A549 treated with GW870086 at 1 μM for 4 hours (cell line): ENCODE measurements at places on chromosomes 13 and 19. TPM values are rescaled to one million over a fixed set of nuclear protein-coding genes. Genes with fewer than 3 reads are reported as not detected.

Gene HSD17B14
- 12.3 to 16.2 TPM (median 13.0 TPM) in 5 replicates for total RNA-seq

Gene FREM2
- total RNA-seq: not detected in 5 replicates

Gene DNM2
- 48.3 to 58.4 TPM (median 54.1 TPM) in 5 replicates for total RNA-seq

Gene KIRREL2
- 0.46 to 0.74 TPM (median 0.53 TPM) in 5 replicates for total RNA-seq

Gene C19orf33
- total RNA-seq: 692 to 827 TPM (median 715 TPM) in 5 replicates

Gene FBXO27
- 2.8 to 4.4 TPM (median 3.9 TPM) in 5 replicates for total RNA-seq

Gene TEX26
- total RNA-seq: not detected in 5 replicates

Gene FUT6
- not detected in 5 replicates for total RNA-seq

Gene BRSK1
- total RNA-seq: 2.5 to 4.3 TPM (median 4.1 TPM) in 5 replicates

Gene MEDAG
- 0.14 to 0.26 TPM (median 0.24 TPM) in 4 of 5 replicates, not detected in the other for total RNA-seq

Gene APOC1
- total RNA-seq: 111 to 136 TPM (median 124 TPM) in 5 replicates

Gene SHC2
- total RNA-seq: 0.80 to 1.3 TPM (median 1.00 TPM) in 5 replicates

Gene SIGLEC8
- not detected in 5 replicates for total RNA-seq

Gene OLFM2
- 8.6 to 12.8 TPM (median 10.4 TPM) in 5 replicates for total RNA-seq

Gene CALR3
- total RNA-seq: not detected in 5 replicates

Gene UNC13A
- total RNA-seq: 1.4 to 1.9 TPM (median 1.7 TPM) in 5 replicates

Gene S1PR5
- 1.2 to 2.2 TPM (median 1.9 TPM) in 5 replicates for total RNA-seq

Gene DOCK6
- 6.6 to 10.9 TPM (median 9.9 TPM) in 5 replicates for total RNA-seq

Gene BEST2
- 0.10 to 0.26 TPM (median 0.22 TPM) in 5 replicates for total RNA-seq

Gene F10
- 0.09 TPM in 1 of 5 replicates, not detected in the others for total RNA-seq

Gene TMEM221
- total RNA-seq: 0.26 to 0.79 TPM (median 0.68 TPM) in 5 replicates

Gene SPACA4
- 0.31 TPM in 1 of 5 replicates, not detected in the others for total RNA-seq

Gene YJEFN3
- 2.2 to 3.8 TPM (median 3.1 TPM) in 5 replicates for total RNA-seq

Gene LRG1
- 0.08 to 0.41 TPM (median 0.11 TPM) in 4 of 5 replicates, not detected in the other for total RNA-seq

Gene CBARP
- total RNA-seq: 2.2 to 4.3 TPM (median 4.1 TPM) in 5 replicates

Gene POU2F2
- total RNA-seq: 0.15 to 0.80 TPM (median 0.41 TPM) in 5 replicates

Gene GIPC3
- 0.27 to 0.42 TPM (median 0.31 TPM) in 5 replicates for total RNA-seq

Gene LAIR1
- total RNA-seq: 0.18 TPM in 1 of 5 replicates, not detected in the others

Gene PSG1
- total RNA-seq: 0.17 to 0.30 TPM (median 0.23 TPM) in 5 replicates

Gene PLA2G4C
- total RNA-seq: 7.9 to 17.2 TPM (median 10.4 TPM) in 5 replicates

Gene RASAL3
- not detected in 5 replicates for total RNA-seq

Gene LGALS4
- 0.35 to 1.8 TPM (median 0.45 TPM) in 5 replicates for total RNA-seq

Gene PRTN3
- total RNA-seq: 0.47 to 0.77 TPM (median 0.60 TPM) in 5 replicates

Gene PRSS57
- total RNA-seq: not detected in 5 replicates

Gene FGF21
- total RNA-seq: not detected in 5 replicates

Gene PRODH2
- total RNA-seq: 0.18 to 0.80 TPM (median 0.29 TPM) in 5 replicates

Gene IRGC
- total RNA-seq: not detected in 5 replicates

Gene ETV2
- 2.1 to 3.1 TPM (median 2.2 TPM) in 5 replicates for total RNA-seq

Gene ANGPTL8
- total RNA-seq: not detected in 5 replicates

Gene SIGLEC7
- not detected in 5 replicates for total RNA-seq

Gene SYCN
- not detected in 5 replicates for total RNA-seq

Gene IGSF23
- total RNA-seq: 0.41 to 0.66 TPM (median 0.59 TPM) in 5 replicates

Gene GPR18
- total RNA-seq: not detected in 5 replicates

Gene ZNF610
- total RNA-seq: not detected in 5 replicates

Gene CACNG6
- 7.9 to 14.2 TPM (median 11.6 TPM) in 5 replicates for total RNA-seq

Gene ZNF850
- total RNA-seq: 0.27 to 1.0 TPM (median 0.47 TPM) in 5 replicates

Gene CYP2F1
- total RNA-seq: not detected in 5 replicates

Gene CERS1
- 3.2 to 5.8 TPM (median 5.0 TPM) in 5 replicates for total RNA-seq

Gene NCCRP1
- 1.00 to 2.3 TPM (median 1.6 TPM) in 5 replicates for total RNA-seq

Gene TSSK6
- total RNA-seq: 0.86 to 1.8 TPM (median 1.7 TPM) in 5 replicates

Gene PET100
- 50.7 to 71.4 TPM (median 57.1 TPM) in 5 replicates for total RNA-seq

Gene DPY19L3
- 9.6 to 17.9 TPM (median 12.1 TPM) in 5 replicates for total RNA-seq

Gene ZNF416
- 3.4 to 5.5 TPM (median 4.7 TPM) in 5 replicates for total RNA-seq

Gene PSG3
- total RNA-seq: 0.07 to 0.20 TPM (median 0.15 TPM) in 4 of 5 replicates, not detected in the other

Gene TMPRSS9
- total RNA-seq: 0.03 to 0.42 TPM in 2 of 5 replicates, not detected in the others

Gene SGCG
- 0.08 TPM in 1 of 5 replicates, not detected in the others for total RNA-seq
